Activated naive CD8-positive, alpha-beta T cell treated with anti-CD3 and anti-CD28 coated beads for 36 hours (primary cell): ENCODE measurements at places on chromosomes 2 and 18. TPM values are rescaled to one million over a fixed set of nuclear protein-coding genes. Genes with fewer than 3 reads are reported as not detected.
A peak's percentile ranks its signal among the peaks of the same experiment; 100 is the strongest.

- H3K27ac ChIP-seq: no peak overlapping the region
- no peaks in the 10 kb centered on the region for H3K36me3 ChIP-seq
- peaks cover 19% of the 10 kb centered on the region for H3K4me1 ChIP-seq
- no peak overlapping the region for H3K4me3 ChIP-seq
These were observed 27.7 kb downstream of the LOXHD1 start for GRCh38 chr18:46629361-46629760.

DNA sequence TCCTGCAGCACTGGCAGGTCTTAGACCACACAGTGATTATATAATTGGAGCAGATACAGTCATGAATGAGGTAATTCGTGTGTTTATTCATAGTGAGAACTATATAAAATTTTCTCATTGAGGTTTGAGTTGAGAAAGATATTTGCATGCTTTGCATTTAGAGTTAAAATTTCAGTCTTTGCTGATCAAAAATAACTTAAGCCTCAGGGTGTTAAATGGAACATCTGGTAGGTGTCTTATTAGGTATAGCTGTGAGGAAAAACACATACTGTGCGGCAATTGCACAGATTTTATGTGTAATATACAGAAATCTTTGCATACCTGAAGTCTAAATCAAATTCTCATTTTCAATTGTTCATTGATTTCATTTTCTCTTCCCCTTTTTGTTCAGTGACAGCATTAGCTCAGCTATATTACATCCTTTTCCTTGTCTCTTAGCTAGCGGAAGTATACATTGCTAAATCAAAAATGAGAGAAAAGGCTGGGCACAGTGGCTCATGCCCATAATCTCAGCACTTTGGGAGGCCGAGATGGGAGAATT is 21.2 kb downstream of the GORASP2 start:
- peaks cover 38% of the 10 kb centered on the region for H3K36me3 ChIP-seq
- no peak for DNase-seq
- H3K4me1 ChIP-seq: peaks cover 7% of the 10 kb centered on the region
- H3K27me3 ChIP-seq: no peaks in the 10 kb centered on the region
- no peak overlapping the region for H3K27ac ChIP-seq

DNA sequence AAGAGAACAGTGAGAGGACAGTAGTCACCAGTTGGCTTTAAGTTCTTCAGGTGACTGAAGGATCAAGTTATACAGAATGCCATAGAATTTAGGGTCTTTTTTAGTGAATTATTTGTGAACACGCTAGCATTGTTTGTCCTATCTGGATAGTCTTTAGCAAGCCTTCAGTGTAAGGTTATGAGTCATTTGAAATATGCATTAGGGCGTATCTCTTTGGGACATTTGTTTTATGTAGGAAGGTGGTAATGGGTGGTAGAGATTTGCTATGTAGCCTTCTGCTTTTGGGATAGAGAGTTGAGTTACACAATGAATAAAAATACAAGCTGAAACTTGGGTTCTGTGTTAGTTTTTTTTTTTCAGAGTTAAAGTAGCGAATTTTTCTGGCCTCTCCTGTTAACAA is 13.0 kb downstream of the ACTR2 start:
- DNase-seq: no peak
- H3K27me3 ChIP-seq: no peaks in the 10 kb centered on the region
- no peak overlapping the region for H3K4me3 ChIP-seq
- no peak overlapping the region for H3K27ac ChIP-seq
- peaks cover 6% of the 10 kb centered on the region for H3K36me3 ChIP-seq

- DNase-seq: no peak
- H3K4me3 ChIP-seq: no peak overlapping the region
- no peak overlapping the region for H3K27ac ChIP-seq
- H3K36me3 ChIP-seq: no peaks in the 10 kb centered on the region
- peaks cover 12% of the 10 kb centered on the region for H3K27me3 ChIP-seq
These were observed 384.0 kb downstream of the STK39 start for GRCh38 chr2:167863377-167863776.

DNA sequence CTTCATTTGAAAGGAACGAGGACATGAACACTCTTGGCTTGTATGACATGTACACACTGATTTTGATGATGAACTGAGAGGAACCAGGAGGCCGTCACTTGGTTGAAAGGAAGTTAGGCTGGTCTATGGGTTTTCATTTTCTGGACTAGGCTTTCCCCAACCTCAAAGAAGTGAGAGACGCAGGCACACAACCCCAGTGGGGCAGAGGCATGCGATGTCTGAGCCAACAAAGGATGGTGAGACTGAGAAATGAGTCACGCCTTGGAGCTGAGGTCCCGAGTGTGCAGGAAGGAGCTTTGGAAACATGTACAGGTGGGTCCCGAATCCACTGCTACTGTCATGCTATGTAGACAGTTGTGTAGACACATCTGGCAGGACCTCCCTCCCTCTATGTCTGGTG is 24.1 kb downstream of the SIGLEC15 start:
- no peaks in the 10 kb centered on the region for H3K27me3 ChIP-seq
- H3K36me3 ChIP-seq: peaks cover 22% of the 10 kb centered on the region
- no peak overlapping the region for H3K4me3 ChIP-seq
- H3K4me1 ChIP-seq: peaks cover 31% of the 10 kb centered on the region
- no peak for DNase-seq
- peak overlapping the region; percentile 71 for H3K27ac ChIP-seq

GRCh38 chr18:12302391-12303147 is 5.5 kb upstream of the TUBB6 start:
- no peak for DNase-seq
- peaks cover 34% of the 10 kb centered on the region for H3K27me3 ChIP-seq
- peaks cover 9% of the 10 kb centered on the region for H3K4me1 ChIP-seq
- no peaks in the 10 kb centered on the region for H3K36me3 ChIP-seq
- H3K27ac ChIP-seq: no peak overlapping the region
- H3K4me3 ChIP-seq: no peak overlapping the region

- DNase-seq: no peak
- peaks cover 2% of the 10 kb centered on the region for H3K36me3 ChIP-seq
- H3K27me3 ChIP-seq: no peaks in the 10 kb centered on the region
- H3K4me3 ChIP-seq: no peak overlapping the region
- peaks cover 14% of the 10 kb centered on the region for H3K4me1 ChIP-seq
- H3K27ac ChIP-seq: no peak overlapping the region
These were observed 97.4 kb downstream of the ZNF516 start for GRCh38 chr18:76397631-76398030.

DNA sequence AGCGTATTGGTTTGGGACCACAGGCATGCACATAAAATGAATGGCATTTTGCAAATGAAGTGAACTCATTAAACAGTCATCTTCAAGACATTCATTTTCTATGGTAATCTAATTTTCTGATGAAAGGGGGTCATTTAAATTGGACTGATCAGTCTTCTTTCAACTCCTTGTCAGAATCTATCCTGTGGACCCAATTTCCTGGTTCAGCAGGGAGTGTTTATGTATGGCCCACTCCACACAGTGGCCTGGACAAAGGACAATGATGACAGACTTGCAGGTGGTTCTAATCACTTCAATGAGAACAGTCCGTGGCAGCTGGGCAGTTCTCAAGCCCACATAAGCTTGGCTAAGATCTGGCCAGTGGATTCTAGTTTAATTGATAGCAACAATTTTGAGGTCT is 448.1 kb downstream of the DCDC2C start:
- no peak overlapping the region for H3K27ac ChIP-seq
- no peaks in the 10 kb centered on the region for H3K27me3 ChIP-seq
- no peak overlapping the region for H3K4me3 ChIP-seq
- DNase-seq: no peak
- no peaks in the 10 kb centered on the region for H3K36me3 ChIP-seq

DNA sequence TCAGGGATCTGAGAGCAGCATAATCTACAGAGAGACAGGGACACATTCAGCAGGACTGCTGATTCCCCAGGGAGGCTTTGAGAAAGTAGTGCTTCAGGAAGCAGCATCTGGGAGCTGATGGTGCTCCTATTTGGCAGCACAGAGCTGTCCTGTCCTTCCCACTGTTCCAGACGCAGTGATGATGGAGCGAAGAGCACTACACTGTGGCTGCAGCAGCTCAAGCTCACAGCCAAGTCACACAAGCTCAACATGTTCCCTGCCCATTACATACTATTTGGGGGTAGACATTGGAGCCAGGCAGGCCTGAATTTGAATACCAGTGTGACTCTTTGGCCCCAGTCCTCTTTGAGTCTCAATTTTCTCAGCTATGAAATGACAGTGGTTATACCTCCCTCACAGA is 15.2 kb upstream of the GALM start:
- DNase-seq: no peak
- H3K4me3 ChIP-seq: no peak overlapping the region
- H3K4me1 ChIP-seq: peaks cover 55% of the 10 kb centered on the region
- H3K27ac ChIP-seq: peak overlapping the region; percentile 27
- no peaks in the 10 kb centered on the region for H3K27me3 ChIP-seq
- no peaks in the 10 kb centered on the region for H3K36me3 ChIP-seq

GRCh38 chr2:231960810-231961348 is 634 bp upstream of the DIS3L2 start:
- peaks cover 29% of the 10 kb centered on the region for H3K4me1 ChIP-seq
- H3K36me3 ChIP-seq: peaks cover 13% of the 10 kb centered on the region
- no peak for DNase-seq

GRCh38 chr2:144498277-144498676 is 21.6 kb downstream of the ZEB2 start:
- H3K4me3 ChIP-seq: no peak overlapping the region
- no peak for DNase-seq
- H3K36me3 ChIP-seq: peaks cover 3% of the 10 kb centered on the region
- no peak overlapping the region for H3K27ac ChIP-seq
- H3K27me3 ChIP-seq: peaks cover 4% of the 10 kb centered on the region
- H3K4me1 ChIP-seq: peaks cover 4% of the 10 kb centered on the region

DNA sequence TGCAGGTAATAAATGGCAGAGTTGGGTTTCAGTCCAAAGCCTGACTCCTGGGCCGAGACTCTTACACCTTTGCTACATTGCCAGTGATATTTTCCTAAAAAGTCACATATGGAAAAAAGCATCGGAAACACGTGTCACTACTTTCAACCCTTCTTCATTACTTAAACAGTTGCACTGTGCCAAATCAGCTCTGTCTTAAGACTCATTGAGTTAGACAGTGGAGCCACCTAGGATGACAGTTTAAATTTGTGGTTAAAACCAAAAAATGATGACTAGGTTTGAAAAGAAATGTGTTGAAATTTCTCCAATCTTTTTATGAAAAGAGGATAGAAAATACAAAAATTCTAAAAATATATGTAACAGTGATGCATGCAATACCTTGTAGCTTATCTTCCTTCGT is 97.5 kb downstream of the TMEM247 start:
- H3K27me3 ChIP-seq: no peaks in the 10 kb centered on the region
- H3K4me3 ChIP-seq: no peak overlapping the region
- H3K4me1 ChIP-seq: peaks cover 8% of the 10 kb centered on the region
- no peak for DNase-seq
- H3K36me3 ChIP-seq: peaks cover 4% of the 10 kb centered on the region

Gene ANKRD36
- 16.8 TPM for total RNA-seq

Gene POTEI
- not detected for total RNA-seq

Gene APOB
- total RNA-seq: not detected

Gene DLGAP1
- total RNA-seq: not detected

Gene GDF7
- total RNA-seq: not detected

Gene ZRANB3
- total RNA-seq: 15.0 TPM

Gene ATP6V1B1
- not detected for total RNA-seq
